ENCODE measurements at places on chromosomes 2 and 18. TPM values are rescaled to one million over a fixed set of nuclear protein-coding genes. Genes with fewer than 3 reads are reported as not detected.

The IMPACT gene
- 66.5 TPM for total RNA-seq

DNA sequence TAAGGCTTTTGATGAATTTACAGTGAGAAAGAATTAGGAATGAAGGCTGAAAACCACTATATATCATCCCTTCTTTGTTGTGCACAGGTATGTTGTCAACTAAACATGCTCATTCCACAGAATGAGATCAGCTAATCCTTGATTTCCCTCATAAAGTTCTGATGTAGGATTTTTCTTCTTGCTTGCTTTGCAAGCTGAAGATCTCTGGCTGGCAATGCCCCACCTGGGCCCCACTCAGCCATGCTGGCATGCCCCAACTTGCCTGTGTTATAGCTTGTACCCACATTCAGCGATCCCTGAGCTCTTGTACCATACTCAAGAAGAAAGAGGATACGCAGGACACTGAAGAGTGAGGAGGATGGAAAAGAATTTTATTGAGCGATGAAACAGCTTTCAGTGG lies 18.0 kb upstream of the SERPINB11 start:
- no peak for DNase-seq

DNA sequence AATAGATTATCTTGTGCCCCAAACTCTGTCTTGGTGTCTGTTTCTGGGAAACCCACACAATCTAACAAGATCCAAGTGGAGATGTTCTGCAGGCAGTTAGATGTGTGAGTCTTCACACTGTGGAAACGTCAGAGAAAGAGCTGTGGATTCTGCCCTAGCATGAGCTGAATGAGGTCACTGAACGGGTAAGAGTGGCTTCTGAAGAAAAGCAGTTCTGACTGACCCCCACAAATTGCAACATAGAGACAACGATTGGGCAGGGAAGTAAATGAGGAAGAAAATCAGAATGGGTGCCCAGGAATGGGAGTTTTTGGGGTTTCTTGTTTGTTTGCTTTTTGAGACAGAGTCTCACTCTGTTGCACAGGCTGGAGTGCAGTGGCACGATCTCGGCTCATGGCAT lies 12.9 kb upstream of the RPL37A start:
- DNase-seq, result no peak

GRCh38 chr18:8461544-8461943 lies 147.7 kb upstream of the RAB12 start:
- DNase-seq, result no peak

GRCh38 chr2:120736624-120737339 lies 1.1 kb downstream of the GLI2 start:
- peak; percentile 94 for DNase-seq

DNA sequence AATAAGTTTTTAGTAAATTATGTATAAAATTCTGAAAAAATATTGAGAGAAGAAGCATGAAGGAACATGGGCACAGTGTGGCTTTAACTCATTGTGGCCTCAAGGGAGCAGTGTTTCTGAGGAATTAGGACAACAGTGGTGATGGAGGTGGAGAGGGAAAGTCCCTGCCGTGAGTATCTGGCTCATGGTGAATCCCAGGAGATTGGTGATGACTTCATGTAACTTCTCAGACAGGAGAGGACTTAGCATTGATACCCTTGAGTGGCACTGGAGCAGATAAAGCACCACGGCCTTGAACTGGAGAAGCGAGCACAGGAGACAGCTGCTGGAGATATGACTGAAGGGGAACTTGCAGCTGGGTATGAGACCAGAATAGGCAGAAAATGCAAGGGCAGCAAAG lies 35.0 kb upstream of the LRP1B start:
- DNase-seq, result peak; percentile 48

- DNase-seq, result no peak
These were observed 664.9 kb downstream of the KCNJ3 start for GRCh38 chr2:155363349-155363888.

DNA sequence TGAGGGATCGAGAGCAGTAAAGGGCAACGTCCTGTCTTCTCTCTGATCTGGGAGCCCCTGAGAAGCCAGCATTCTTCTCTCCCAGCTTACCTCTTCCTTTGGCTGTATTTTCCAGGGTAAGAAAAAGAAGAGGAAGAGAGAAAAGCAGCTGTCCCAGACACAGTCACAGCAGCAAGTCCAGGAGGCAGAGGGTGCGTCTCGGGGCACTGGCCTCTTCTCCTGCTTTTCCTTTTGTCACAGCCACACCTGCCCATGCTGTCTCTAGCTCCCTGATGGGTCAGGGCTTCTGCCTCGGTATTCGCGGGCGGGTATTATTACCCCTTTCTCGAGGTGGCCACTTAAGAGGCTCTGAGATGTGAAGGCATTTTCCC lies 20.3 kb downstream of the TGOLN2 start:
- no peak for DNase-seq

The ANKRD44 gene
- total RNA-seq, result 3.4 TPM

The ST8SIA5 gene
- 0.04 TPM for total RNA-seq

The GPR45 gene
- not detected for total RNA-seq

The ANO7 gene
- 1.8 TPM for total RNA-seq
